ENCODE measurements at places on chromosomes 16 and 17.

DNA sequence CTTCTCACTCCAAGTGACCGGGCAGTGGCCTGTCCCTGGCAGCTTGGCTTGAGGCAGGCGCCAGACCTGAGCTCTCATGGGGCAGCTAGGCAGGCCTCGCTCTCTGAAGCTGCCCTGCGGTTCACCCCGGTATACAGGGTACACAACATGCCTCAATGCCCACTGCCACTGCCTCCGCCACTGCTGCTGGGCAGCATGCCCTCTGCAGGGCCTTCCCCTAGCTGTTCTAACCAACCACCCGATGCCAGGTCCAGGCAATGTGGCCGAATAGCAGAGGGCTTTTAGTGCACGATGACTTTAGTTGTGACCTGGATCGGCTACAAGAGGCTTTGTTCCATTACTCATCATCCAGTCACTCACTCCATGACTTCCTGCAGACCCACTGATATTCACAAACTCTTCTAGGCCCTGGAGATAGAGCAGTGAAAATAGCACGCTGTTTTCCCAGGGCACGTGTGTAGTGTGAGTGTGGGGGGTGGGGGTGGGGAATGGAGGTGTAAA lies 19.7 kb downstream of the CDC42EP4 start:
- no peak for DNase-seq

DNA sequence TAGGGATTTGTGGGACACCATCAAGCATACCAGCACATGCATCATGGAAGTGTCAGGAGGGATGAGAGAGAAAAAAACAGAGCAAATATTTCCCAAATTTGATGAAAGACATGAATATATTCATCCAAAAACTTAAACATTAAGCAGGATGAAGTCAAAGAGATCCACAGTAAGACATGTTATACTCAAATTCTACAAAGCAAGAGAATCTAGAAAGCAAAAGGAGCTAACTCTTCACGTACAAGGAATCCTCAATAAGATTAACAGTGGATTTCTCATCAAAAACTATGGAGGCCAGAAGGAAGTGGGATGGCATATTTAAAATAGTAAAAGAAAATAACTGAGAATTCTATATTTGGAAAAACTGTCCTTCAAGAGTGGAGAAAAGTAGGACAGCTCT lies 374.8 kb downstream of the ZFHX3 start:
- no peak for DNase-seq

DNA sequence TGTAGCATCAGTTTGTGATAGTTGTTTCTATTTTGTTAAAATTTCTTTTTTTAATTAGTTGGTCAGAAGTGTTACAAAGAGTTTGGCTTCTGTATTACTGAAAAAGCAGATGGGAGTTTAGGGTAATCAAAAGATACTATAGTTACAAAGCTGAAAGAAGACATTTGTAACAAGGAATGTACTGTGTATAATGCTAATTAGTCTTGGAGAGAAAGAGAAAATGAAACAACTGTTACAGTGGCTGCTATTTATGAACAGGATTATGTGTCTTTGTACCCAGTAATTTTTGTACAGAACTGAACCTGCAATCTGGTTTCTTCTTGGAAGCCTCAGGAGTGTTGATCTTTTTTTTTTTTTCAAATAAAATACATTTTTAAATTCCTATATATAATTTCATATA lies 14.3 kb downstream of the GDPD1 start:
- DNase-seq, result no peak

- no peak for DNase-seq
Measured at GRCh38 chr17:49108318-49108717, 24.3 kb upstream of the B4GALNT2 start.

GRCh38 chr17:8522577-8522976 lies 86.9 kb downstream of the NDEL1 start:
- DNase-seq, result no peak

GRCh38 chr16:22942811-22943210 lies 128.8 kb downstream of the HS3ST2 start:
- DNase-seq, result no peak

DNA sequence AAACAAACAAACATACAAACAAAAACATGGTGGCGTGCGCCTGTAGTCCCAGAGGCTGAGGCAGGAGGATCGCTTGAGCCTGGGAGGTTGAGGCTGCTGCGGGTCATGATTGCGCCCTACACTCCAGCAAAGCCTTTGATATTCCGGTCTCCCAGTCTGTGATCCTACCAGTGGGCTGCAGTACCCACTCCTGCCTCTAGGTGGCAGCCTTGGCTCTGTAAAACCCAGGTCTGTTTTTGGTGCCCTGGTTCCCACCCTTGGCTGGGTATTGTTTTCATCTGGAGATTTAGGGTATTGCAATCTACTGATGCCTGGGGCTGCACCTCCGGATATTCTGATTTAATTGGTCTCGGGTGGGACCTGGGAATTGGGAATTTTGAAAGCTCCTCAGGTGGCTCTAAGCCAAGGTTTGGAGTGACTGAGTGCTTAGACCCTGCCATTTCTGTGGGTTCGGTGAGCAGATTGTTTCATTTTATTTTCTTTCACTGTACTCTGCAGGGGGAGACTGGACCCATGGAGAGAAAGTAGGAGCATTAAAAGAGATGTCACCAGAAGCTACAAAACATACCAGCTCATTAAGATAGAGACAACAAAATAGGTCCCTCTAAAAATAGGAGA lies 40.5 kb downstream of the MYH3 start:
- DNase-seq, result peak; percentile 42

DNA sequence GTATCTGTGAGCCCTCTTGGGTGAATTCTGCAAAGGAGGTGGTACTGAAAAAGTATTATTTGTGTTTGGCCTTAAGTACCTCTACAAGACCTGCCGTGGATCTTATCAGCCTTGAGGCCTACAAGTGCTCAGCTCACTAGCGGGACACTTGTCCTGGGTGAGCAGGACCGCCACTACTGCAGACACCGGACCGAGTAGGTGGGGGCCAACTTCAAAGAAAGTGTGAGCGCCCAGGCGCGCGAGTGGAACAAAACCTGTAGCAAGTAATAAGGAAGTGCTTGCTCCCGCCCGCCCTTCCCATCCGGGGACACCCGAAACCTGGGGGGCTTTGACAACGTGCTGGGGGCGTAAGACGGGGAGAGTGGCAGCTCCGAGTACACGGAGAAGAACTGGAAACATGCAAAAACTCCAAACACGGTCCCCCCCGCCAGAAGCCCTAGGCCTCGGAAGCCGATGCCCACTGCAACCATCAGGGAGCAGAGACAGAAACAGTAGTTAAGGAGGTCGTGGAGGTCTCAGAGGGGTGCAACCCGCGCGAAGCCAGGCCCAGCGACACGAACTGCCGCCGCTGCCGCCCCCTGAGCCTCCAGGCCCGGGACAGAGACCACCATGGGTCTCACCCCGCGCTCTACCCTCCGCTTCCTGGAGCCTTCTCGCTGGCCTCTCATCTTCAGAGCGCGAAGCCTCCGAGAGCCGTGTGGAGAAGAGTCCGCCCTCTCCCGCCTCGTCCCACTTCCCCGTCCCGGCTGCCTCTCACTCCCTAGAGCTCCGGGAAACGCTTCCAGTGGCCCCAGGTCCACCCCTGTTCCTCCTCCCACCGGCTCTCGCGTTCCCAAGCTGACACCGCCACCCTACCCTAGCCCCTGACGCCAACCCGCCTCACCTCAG lies 537 bp downstream of the CNOT1 start:
- DNase-seq, result no peak

- DNase-seq, result peak; percentile 74
Measured at GRCh38 chr17:7841396-7841914, 7.4 kb downstream of the KDM6B start.

DNA sequence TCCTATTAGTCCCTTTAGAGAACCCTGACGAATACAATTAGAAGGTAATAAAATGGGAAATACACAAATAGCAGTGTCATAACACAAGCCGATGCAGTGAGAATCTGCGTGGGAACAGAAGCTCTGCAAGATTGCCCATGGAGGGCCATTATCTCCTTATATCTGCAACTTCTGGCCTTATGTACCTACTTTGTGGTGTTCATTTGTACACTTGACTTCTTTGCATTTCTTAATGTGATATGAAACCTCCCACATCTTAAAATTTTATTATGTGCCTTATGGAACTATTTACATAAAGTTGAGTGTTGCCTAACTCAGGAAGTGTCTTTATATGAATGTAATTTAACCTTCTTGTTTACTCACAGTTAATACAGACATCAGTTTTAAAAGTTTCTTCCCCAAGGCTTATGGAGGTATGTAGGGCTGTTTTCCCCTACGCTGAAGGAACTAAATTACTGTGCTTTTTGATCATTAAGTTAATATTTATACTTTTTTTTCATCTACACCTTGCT lies 10.1 kb upstream of the TANC2 start:
- DNase-seq, result no peak

DNA sequence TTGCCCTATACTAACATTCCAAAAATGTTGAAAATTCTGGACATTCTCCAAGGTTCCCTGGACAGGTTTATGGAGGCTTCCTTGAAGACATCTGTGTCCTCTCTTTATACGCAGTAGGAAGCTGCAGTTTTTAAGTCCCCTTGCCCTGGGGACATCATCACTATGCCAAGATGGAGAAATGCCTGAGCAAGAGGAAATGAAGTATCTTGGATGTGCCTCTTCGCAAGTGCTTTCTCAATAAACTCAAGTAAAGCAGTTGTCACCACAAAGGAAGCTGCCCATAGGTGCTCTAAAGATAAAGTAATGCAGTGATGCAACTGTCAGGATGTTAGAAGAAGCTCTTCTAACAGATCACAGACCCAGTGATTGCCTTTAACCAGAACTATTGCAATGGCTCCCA lies 71.0 kb downstream of the CDYL2 start:
- no peak for DNase-seq

DNA sequence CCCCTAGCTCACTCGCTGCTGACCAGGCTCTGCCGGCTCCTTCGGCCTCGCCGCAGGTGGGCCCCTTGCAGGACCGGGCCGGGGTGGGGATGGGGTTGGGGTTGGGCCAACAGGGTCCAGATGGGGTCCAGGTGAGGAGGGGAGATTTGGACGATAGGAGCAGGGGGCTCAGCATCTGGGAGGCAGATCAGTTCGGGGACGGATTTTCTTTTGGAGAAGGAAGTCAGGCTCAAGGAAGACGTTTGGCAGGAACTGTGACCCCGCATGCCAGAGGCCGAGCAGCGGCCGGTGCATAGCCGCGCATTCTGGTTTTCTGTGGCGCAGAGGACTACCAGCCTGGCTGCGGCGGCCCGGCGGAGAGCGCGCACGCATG lies 845 bp upstream of the ALDOA start:
- DNase-seq, result no peak

- no peak for DNase-seq
Measured at GRCh38 chr16:14179116-14179515, 108.0 kb downstream of the MRTFB start.

DNA sequence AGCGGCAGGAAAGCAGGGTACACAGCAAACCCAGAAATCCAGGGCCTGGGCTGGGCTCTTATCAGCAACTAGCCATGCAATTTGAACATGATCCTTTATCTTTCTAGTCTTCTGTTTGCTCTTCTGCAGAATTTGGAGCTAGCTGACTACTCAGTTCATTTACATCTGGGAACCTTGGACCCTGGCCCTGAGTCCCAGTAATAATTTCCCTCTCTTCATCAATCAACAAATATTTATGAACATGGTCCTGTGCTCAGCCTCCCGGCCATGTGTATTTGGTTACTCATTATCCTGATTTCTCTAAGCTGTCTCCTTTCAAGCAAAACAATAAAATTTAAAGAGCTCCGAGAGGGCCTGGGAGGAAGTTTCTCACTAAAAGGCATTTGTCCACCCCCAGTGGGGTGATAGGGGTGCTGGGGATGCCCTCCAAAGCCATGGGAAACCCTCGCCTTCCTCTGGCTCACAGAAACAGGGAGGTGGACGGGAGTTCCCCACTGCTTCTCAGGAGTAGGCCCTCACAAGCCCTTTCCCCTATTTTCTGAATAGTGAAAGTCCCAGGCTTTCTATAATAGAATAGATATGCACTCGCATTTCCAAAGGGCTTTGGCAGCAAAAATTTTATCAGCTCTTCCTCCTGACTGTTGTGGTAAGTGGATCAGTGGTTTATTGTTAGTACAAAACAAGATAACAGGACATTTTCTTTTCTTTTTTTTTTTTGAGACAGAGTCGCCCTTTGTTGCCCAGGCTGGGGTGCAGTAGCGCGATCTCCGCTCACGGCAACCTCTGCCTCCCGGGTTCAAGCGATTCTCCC lies 6.9 kb upstream of the WDR59 start:
- DNase-seq, result no peak

GRCh38 chr16:82769845-82770244 lies 143.1 kb downstream of the CDH13 start:
- no peak for DNase-seq

DNA sequence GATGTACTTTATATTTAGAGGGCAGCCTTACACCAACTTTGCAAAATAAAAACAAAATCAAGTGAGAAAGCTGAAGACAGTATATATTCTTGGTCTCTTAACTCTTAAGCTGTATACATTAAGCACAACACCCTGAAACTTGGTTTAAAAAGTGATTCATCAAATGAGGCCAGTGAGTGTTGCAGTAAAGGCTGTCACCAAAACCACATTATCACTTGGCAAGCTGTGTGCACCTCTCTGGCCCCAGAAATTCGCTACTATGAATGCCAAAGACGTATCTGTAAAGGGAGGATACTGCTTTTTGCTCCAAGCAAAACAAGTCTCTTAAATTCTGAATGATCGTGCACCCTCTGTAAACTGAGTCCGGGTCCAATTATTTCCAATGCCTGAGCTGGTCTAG lies 163.9 kb downstream of the ZFHX3 start:
- no peak for DNase-seq

DNA sequence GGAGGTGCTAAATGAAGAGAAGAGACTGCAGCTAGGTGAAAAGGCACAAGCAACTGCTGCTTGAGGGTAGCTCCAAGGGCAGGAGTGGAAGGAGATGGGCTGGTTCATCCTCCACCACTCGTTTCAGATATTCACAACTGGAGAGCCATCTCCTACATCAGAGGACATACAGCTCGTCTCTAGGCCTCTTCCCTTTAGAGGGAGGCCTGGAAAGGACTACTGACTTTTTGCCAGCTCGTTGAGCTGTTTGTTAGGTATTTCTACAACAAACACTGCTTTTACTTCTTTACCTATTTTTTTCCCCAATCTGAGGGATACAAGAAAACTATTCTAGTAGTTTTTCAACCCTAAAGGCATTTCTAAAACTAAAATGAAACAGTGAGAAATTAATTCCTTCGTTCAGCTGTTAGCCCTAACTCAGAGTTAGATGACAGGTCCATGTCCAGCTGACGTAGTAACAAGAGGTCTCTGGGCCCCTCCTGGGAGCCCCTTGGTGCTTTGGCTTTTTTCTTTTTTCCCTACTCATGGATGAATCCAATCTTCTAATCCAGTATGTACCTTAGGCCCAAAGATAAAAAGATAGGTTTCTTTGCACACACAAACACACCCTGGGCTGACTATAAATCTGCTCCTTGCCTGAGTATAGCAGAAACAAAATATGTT lies 47.8 kb upstream of the TBX2 start:
- no peak for DNase-seq

GRCh38 chr16:4077174-4077649 lies 39.0 kb downstream of the ADCY9 start:
- no peak for DNase-seq

DNA sequence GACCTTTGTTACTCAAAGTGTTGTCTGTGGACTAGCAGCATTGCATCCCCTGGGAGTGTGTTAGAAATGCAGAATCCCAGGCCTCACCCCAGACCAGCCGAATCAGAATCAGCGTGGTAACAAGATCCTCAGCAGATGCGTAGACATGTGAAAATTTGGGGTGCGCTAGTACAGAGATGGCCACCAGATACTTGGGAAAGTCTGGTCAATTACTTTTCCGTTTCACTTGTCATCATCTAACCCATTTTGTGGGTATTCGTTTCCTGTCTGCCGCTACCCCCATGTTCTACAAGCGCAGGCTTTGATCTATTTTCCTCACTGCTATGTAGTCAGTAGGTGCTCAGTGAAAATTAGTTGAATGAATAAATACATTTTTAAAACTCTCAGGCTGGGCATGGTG lies 33.1 kb upstream of the HERPUD1 start:
- DNase-seq, result no peak

Data from NCI-H446 (cell line).